ENCODE measurements at places on chromosomes 3 and 15.

- no peak for DNase-seq
These were observed 158.7 kb downstream of the SUCLG2 start for GRCh38 chr3:67495751-67496150.

- DNase-seq = no peak
These were observed 18.7 kb downstream of the ZNF148 start for GRCh38 chr3:125356140-125357026.

DNA sequence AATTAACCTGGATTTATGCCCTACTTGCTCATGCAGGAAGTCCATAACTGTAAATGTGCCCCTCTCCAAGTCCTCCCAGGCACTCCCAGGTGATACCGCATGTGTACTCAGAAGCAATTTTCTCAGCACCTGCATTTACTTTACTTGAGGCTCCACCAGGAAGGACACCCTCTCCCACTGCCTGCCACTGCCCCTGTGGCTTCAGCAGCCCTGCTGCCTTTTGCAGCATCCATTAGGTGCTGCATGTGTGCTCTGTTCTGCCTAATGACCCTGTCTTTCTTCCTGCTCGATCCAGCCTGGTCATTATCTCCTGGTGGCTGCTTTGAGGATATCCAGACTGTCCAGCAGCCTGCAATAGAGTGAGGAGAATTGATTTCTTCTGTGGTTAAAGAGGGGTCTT is 107.6 kb upstream of the SEMA6D start:
- DNase-seq = no peak

DNA sequence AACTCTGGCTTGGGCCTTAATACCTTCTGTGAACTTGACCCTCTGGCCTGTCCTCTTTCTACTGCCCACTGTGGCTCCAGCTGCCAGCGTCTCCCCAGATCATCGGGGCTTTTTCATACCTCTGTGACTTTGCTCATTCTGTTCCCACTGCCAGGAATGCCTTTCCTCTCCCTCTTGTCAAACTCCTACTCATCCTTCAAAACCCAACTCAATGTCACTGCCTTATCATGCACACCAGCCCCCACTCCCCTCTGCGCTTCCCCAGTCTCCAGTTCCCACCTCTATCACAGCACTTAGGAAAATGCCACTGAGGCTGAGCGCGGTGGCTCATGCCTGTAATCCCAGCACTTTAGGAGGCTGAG is 4.9 kb downstream of the ANPEP start:
- DNase-seq = no peak
